Inflammatory macrophage treated with lipopolysaccharide for 4 hours (primary cell): ENCODE measurements at places on chromosomes 2 and 18.

GRCh38 chr2:98522854-98523253 is 78.2 kb downstream of the INPP4A start:
- peak; percentile 91 for DNase-seq

DNA sequence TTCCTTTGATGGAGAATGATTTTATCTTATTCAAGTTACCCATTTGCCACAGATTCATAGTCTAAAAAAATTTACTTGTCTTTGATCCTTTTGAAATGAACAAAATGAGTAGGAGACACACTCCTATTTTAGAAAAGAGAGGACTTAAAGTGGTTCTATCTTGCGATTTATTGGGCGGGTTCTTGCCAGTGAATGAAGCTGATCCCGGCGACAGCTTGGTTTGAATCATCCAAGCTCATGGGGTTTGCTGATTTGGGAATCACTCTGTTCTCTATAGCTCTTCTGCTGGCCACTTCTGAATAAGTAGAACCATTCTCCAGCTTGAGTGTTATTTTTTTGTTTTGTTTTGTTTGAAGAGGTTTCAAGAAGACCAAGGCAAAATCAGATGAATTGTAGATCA is 25.5 kb upstream of the PPP1CB start:
- no peak for DNase-seq

- no peak for DNase-seq
Observed at GRCh38 chr2:241132538-241133435, 16.5 kb downstream of the PASK start.

GRCh38 chr2:236298924-236299475 is 34.8 kb upstream of the ASB18 start:
- no peak for DNase-seq

- DNase-seq = no peak
Observed at GRCh38 chr2:173903601-173904394, 61.4 kb downstream of the SP3 start.
